ENCODE measurements at places on chromosomes 13 and 19.
A peak's percentile ranks its signal among the peaks of the same experiment; 100 is the strongest.

DNA sequence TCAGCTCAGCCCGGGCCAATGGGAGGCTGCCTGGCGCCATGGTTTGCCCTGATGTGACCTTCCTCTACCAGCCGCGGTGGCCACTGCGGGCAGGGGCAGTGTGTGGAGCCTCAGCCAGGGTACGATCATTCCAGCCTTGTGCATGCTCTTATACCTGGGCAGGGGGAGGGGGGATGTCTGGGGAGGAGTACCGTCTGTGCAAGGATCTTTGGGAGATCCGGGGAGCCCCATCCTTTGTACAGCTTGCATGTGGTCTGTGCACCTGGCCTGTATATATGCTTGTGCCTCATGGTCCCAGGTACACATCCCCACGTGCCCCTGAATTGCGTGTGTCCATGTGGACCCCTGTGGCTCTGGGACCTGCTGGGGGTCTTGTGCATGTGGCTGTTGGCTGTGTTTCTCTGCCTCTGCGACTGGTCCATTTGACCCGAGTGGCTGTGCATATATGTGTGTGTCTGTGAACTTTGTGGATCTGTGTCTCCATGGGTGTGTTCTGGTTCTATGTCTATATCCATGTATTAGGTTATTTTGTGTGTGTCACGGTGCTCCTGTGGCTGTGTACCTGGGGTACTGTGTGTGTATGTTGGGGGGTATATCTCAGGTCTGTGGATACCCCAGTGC is 12.8 kb upstream of the NANOS3 start:
- DNase-seq: no peak

DNA sequence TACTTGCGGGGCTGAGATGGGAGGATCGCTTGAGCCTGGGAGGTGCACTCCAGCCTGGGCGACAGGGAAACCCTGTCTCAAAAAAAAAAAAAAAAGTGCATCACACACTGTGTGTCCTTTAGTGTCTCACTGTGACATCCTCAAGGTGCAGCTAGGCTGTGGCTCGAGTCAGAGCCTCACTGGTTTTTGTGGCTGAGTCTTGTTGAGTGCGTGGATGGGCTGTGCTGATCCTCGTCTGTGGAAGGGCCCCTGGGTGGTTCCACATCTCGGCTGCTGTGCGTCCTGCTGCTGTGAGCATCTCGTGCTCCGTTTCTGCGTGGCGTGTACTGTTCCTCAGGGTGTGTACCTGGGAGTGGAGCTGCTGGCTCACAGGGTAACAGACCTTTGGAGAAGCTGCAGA is 11.2 kb downstream of the STK11 start:
- DNase-seq: no peak

DNA sequence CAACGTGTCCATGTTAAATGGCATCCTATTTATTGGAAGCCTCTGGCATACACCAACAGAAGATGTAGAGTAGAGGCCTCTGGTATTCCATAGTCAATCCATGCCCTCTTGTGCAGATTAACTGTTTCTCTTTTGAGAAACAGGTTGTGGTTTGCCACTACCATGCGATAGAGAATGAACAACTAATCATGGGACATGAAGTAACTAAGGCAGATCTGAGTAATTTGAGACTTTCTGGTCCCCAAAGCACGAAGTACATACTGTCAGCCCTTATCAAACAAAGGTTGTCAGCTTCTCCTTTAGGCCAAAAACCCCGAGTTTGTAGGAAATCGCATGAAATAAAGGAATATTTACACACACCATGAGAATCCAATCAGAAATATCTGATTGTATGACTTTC is 3.6 kb downstream of the ZNF121 start:
- DNase-seq: no peak

DNA sequence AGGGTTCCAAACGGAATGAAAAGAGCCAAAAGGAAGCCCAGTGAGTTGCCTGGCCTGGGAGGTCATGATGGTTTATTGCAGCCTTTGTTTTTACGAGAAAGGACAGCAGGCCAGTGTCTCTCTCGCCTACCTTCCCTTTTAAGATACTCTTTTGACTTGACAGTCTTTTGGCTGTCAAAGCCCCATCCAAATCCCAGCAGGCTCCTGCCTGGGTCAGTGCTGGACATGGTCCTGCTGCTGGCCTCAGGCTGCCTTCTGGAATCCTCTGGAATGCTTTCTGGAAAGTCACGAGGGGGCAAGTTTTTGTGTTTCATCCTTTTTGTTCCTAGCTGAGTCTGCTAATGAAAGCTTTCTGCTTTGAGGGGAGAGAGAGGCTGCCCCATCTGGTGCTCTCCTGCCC is 444.8 kb downstream of the OLFM4 start:
- no peak for DNase-seq

- DNase-seq: peak; percentile 48
Measured at GRCh38 chr19:4803736-4804695, 12.5 kb downstream of the FEM1A start.

DNA sequence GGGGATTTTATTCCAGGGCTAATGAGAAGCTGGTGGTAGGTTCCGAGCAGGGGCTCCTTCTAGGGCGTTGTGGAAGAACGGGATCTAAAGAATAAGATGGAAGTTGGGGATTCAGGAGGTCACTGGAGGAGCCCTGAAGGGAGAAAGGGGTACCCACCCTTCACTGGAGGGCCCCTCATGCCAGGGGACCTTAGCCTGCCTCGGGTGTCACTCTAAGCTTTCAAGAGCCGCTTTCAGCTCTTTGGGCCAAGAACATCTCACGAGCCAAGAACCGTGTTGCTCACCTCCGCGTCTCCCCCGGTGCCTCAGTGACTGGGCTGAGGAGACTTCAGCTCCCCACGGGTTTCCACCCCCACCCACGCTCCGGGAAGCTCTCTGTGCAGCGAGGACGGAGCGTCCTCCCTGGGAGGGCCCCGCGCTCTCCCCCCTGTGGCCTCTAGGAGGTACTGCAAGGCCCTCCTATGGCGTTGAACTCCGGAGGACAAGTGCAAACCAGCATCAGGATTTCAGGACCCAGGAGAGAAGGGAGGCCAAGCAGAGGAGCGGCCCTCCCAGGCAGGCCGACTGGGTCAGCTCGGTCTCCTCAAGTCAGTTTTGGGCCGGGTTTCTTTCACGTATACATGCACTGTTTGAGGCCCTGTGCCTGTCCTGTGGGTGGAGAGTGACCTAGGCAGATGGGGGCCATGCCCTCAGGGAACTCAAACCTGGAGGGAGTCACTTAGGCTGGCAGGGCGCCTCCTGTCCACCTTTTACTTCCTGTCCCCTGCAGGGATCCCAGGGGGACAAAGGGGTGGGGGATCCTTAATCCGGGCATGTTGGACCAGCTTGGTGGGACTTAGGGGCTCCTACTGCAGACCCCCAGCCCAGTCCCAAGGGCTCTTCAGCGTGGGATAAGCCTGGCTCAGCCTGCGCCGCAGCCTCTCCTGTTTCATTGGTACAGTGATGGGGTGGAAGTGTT is 5.1 kb upstream of the KRTDAP start:
- DNase-seq: peak; percentile 62

DNA sequence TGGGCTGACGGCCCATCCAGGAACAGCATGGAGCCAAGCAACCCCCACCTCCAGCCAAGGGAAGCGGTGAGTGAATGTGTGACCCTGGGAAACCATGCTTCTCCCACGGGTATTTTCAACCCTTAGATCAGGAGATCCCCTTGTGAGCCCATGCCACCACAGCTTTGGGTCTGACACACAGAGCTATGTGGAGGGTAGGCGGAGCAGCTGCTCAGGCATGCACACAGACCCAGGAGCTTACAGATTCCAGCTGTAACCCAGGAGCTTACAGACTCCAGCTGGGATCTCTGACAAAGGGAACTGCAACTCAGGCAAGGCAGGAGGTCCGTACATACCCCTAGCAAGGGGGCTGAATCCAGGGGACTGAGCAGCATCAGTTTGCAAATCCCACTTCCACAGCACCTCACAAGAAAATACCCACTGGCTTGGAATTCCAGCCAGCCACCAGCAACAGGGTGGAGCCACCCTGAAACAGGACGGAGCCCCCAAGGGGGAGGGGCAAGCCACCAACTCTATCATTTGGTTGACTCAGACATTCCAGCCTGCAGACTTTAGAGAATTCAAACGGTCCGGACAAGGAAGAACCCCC is 40.8 kb upstream of the RFXAP start:
- no peak for DNase-seq

GRCh38 chr13:39542361-39542760 is 60.6 kb downstream of the LHFPL6 start:
- DNase-seq: no peak

GRCh38 chr19:15283141-15283883 is 49.0 kb downstream of the BRD4 start:
- DNase-seq: peak; percentile 22

DNA sequence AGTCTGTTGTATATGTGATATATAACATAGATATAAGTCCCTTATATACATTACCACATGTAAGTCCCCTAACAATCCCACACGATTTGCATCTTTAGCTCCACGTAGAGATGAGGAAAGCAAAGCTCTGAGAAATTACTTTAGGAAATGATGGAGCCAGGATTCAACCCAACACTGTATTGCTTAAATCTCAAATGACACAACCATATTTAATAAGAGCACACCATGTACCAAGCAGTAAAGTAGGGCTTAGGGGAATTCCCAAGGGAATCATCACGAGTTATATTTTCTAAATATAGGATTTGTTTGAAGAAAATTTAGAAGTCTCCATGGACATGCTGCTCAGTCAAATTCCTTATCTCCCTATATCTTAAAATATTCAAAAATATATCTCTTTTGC is 61.3 kb upstream of the POMP start:
- DNase-seq: no peak

- no peak for DNase-seq
Measured at GRCh38 chr13:54563286-54563685, 1534.7 kb downstream of the OLFM4 start.

GRCh38 chr13:108878732-108879131 is 249.3 kb downstream of the MYO16 start:
- DNase-seq: no peak

DNA sequence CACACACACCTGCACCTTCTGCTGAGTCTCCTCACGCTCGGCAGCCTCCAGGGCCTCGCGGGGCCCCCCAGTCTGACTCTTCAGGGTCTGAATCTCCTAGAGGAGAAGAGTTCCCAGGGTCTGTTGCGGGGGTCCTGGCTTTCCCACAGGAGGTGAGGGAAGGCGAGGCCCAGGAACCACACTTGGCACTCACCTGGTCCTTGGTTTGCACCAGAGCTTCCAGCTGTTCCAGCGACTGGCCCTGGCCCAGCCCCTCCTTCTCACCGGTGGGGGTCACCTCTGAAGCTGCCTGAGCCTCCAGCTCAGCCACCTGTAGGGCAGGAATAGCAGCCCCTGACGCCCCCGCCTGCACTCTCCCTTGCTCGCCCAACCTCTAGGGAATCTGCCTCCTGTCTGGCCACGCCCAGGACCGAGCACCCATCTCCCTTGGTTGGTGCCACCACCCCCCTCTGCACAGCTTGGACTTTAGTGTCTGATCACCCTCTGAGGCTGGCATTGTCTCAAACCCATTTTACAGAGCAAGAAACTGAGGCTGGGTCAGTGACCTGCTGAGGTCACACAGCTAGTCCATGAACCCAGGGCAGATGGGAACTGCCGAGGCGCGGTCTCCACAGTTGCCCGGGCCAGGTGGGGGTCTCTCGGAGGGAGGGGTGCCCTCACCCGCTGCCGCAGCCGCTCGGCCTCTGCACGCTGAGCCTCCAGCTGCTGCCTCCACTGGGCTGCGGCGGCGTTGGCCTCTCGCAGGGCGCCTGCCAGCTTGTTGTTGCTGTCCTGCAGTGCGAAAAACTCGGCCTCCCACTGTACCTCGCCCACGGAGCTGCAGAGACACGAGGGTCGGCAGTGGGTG is 9.5 kb downstream of the HOMER3 start:
- no peak for DNase-seq

GRCh38 chr19:16671652-16672274 is 10.8 kb downstream of the TMEM38A start:
- DNase-seq: no peak

GRCh38 chr13:99389520-99390304 is 82.5 kb upstream of the GPR183 start:
- no peak for DNase-seq

DNA sequence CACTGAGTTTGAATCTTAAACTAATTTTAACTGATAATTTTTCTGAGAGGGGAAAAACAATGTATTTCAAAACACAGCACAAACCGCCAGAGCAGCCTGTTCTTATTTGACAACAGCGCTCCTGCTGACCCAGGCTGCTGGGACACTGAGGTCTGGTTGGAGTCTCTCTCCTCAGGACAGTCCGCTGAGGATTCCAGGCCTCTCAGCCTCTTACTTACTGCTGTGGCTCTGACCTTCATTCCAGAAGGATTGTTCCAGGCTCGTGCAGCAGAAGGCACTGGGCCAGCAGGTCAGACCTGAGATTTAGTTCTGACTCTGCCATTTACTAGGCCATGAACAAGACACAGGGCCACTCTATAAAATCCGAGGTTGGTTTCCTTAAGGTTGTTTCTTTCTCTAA is 393.6 kb downstream of the TDRD3 start:
- DNase-seq: no peak

GRCh38 chr19:7238051-7238450 is 56.2 kb downstream of the INSR start:
- DNase-seq: no peak

DNA sequence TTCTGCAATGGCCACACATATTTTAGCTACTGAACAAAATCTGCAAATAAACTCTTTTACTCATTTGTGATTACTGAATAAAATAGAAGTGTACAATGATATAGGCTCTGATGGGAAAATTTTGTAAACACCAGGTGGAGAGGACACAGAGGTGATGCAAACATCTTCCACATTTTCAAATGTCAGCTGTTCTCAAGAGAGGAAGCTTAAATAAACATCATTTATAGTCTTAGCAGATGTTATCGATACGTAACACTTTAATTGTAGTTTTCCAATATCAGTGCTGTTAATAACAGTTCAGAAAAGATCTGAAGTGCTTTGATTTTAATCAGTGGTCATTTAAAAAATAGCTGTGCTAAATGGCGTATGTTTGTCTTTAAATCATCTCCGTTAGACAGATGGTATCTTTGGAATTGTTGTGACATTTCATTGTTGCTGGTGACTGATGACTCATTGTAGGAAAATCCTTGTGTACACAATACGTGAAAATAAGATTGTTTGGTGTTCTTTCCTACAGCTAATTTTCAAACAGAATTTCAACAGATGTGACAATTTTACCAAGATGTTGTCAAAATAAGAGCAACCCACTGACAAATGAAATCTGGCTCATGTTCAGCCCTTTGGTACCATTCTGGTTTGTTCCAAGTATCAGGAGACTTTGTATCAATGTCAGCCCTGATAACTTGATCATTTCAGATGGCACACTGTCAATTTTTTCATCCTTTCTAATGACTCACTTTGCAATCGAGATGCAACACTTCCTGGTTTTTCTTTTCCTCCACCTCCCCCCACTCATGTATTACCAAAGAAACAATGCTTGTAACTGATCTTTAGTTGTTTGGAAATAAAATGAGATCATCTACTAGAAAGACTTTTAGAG is 516.0 kb downstream of the DCT start:
- no peak for DNase-seq

DNA sequence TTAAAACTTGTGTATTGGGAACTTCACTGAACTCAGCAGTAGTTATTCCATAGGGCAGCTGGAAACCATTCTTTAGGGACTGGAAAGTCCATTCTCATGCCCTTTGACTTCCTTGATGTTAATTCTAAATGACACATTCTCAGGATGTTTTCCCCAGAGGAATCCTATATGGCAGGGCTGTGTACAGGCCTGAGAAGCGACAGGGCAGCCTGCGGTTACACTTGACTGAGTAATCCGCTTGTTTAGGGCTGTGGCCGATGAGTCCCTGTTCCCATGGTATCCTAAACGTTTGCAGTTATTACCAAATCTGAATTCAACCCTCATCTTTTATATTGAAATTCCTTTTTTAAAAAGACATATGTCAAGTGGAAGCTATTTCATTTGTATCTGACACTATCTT is 83.5 kb downstream of the COL4A2 start:
- no peak for DNase-seq

All from stimulated activated CD8-positive, alpha-beta memory T cell treated with anti-CD3 and anti-CD28 coated beads, Interleukin-15, amount 100 ng/mL, for 48 hours (primary cell).